ENCODE measurements at places on chromosomes 3 and 15.

DNA sequence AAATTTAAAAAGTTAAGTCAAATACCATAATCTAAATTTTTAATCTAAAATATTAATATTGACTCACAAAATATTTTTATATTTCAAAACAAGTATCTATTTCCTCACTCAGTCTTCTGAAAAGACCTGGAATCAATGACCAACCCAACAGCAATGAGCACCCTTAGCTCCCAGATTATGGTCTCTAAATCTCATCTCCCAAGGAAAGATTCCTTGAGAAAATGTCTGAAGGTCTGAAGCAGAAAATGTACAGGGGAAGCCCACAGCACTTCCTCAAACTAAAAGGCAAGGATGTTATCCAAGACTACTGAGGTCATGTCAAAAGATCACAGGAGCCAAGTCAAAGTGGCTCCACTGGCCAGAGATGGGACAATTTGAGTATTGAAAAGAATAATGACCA, 51.0 kb upstream of the SLCO2A1 start:
- DNase-seq, result no peak

DNA sequence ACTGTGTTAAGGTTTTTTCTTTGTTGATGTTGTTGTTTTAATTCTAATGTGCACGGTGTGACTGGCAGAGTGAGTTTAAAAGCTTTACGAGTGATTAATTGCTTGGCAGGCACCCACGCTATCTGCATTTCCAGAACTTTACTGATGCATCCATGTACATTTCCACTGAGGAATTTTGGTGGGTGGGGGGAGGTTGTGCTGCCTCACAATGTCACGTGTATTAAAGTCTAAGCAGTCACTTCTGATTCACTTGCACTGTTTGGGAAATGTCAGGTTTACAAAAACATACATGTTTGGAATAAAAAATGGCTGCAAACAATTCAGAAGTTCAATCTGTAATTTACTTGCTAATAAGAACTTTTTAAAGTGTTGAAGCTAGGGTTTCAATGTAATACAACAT, 38.5 kb upstream of the CTDSPL start:
- DNase-seq, result no peak

GRCh38 chr3:63413523-63413922, 135.4 kb downstream of the SYNPR start:
- DNase-seq, result no peak

DNA sequence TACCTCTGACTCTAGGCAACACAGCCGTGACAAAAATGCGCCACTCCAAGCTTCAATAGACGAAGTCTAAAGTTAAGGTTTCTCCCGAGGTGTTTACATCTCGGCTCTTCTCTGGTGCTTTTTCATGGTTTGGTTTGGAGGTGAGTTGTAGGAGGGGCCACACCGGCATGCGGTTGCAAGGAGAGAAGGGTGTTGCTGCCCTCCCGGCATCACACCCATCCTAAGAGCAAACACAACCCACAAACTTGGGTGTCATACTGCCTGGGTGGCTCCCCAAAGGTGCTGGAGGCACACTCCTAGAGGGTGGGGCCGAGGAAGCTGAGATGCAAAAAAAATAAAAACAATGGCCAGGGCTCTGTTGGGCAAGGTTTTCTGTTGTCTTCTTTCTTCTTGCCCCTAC, 225.2 kb upstream of the ICE2 start:
- no peak for DNase-seq

DNA sequence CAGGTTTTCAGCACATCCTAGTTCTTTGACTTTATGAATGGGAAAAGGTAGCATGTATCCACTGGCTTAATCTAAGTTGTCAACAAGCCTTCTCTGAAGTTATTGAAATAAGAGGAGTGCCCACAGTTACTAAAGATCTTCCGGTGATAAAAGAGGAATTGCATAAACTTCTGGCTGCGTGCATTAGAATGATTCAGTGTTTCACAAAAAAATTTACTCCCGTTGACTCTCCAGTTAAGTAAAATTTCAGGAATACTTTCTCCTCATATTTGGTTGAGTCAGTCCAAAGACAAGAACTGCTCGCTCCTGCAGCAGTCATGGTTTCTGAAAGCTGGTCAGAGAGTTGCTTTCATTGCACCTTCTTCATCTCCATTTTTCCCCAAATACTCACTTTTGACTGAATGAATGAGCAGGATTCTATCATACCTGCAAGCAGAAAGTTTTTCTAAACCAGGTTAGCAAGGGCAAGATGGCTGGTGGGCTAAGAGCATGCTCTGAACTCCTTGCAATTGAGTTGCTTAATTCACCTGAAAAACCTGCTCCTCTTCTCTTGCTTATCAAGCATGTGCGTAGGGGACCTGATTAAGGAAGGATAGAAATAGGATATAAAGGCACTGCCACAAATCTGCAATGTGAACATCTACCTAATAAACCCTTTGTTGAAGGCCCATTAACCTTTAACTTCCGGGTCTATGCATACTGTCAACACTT, 64.2 kb upstream of the TIMP4 start:
- DNase-seq, result no peak

GRCh38 chr15:60536314-60536713, 57.4 kb upstream of the ICE2 start:
- no peak for DNase-seq

- DNase-seq, result no peak
Measured at GRCh38 chr3:8681349-8681748, 36.8 kb upstream of the SSUH2 start.

DNA sequence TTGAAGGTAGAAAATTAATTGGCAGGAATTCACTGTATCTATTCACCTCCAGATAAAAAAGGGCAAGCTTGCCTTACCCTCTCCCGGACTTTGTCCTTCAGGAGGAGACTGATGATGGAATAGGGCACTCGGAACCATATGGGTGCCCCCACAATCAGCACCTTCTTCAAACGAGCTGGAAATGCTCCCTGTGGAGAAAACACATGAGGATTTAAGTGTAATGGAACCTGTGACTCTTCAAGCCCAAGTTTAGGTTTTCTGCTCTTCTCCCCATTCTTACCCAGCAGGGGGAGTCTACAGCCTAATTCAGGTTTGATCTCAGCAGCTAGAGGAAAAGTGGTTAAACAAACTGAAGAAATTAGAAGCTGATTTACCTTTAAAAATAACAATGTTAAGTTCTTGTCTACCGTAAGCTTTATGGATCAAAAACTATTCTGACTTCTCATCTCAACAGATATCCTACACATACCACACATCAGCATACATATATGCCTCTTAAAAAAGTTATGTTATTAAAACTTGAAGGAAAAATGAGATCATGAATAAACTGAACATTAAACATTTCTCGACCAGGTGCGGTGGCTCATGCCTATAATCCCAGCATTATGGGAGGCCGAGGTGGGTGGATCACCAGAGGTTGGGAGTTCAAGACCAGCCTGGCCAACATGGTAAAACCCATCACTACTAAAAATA, 57.5 kb upstream of the SIN3A start:
- no peak for DNase-seq

- no peak for DNase-seq
Measured at GRCh38 chr3:124845406-124845805, 41.8 kb downstream of the ITGB5 start.

DNA sequence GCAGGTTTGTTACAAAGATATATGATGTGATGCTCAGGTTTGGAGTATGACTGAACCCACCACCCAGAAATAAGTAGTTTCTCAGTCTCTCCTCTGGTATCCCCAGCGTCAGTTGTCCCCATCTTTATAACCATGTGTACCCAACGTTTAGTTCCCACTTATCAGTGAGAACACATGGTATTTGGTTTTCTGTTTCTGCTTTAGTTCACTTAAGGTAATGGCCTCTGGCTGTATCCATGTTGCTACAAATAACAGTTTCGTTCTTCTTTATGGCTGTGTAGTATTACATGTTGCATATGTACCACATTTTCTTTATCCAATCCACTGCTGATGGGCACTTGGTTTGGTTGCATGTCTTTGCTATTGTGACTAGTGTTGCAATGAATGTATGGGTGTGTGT, 132.3 kb downstream of the LMLN start:
- no peak for DNase-seq

- DNase-seq, result no peak
Measured at GRCh38 chr15:99842071-99842470, 108.8 kb upstream of the LYSMD4 start.

GRCh38 chr3:15471861-15472260, 44.5 kb downstream of the EAF1 start:
- no peak for DNase-seq

- DNase-seq, result no peak
Measured at GRCh38 chr3:42707620-42708355, 5.2 kb upstream of the HHATL start.

DNA sequence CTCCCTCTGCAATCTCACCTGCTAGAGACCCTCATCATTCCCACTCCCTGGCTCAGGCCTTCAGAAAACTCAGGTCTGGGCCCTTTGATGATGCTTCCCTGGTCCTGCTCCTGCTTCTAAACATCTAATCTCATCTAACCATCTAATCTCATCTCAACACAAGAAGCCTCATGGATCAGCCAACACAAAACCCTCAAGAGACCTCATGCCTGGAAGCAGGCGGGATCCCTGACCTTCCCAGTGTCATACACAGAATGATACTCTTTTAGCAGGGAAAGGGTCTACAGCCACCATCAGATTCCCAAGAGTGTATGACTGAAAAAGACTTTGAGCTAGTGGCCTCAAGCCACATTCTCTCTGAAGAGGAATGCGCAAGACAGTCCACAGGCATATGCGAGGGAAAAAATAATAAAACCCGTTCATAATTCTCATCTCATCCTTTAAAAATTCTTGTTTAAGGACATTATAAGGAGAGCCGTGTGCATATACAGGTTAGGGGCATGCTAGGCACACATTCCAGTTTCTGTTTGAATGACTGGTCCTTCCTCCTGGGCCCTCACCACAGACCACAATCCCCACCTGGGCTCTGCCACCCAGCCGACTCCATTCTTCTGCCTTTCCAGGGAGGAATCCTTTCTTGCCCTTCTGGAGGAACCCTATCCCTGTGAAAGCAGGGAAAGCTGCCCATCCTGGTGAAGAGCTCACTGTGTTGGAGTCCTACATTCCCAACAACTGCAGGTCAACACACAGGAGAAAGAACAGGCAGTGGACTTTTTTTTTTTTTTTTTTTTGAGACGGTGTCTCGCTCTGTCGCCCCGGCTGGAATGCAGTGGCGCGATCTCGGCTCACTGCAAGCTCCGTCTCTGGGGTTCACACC, 2.2 kb downstream of the ZXDC start:
- no peak for DNase-seq

DNA sequence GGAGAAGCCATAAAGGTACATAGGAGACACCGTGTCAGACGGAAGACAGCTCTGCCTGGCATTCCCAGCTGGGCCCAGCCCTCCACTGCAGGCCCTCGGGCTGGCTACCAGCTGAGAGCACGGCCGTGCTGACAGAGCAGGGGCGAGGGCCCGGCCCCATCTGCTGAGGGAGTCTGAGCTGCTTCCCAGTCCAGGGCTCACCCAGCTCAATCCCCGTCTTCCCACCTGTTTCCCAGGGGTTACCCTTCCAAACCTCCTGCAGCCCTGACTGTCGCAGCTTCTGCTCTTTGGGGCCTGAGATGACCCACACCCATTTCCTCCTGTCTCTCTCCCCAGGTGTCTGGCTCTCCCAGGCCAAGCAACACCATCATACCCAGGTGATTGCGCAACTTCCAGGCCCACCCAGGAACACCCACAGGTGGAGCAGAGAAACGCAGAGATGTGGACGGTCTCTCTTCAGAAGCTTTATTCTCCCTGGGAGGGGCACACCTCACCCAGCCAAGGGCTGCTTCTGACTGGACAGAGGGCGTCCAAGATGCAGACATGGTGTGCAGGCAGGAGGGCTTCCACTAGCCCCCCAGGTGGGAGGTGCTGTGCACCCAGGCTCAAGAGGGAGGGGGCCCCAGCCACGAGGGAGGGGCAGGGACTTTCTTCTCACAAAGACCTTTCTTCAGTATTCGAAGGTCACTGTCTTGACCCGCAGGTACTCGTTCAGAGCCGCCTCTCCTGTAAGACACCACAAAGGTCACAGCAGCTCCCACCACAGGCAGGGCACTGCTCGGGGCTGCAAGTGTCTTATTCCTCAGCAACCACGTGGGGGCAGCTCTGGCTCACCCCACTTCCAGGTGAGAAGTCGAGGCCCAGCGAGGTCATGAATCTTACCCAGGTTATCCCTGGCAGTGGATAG, 19.4 kb upstream of the SLC41A3 start:
- no peak for DNase-seq

- no peak for DNase-seq
Measured at GRCh38 chr3:100270215-100270583, 9.4 kb downstream of the TBC1D23 start.

- DNase-seq, result no peak
Measured at GRCh38 chr3:60609446-60609845, 641.8 kb downstream of the FHIT start.

DNA sequence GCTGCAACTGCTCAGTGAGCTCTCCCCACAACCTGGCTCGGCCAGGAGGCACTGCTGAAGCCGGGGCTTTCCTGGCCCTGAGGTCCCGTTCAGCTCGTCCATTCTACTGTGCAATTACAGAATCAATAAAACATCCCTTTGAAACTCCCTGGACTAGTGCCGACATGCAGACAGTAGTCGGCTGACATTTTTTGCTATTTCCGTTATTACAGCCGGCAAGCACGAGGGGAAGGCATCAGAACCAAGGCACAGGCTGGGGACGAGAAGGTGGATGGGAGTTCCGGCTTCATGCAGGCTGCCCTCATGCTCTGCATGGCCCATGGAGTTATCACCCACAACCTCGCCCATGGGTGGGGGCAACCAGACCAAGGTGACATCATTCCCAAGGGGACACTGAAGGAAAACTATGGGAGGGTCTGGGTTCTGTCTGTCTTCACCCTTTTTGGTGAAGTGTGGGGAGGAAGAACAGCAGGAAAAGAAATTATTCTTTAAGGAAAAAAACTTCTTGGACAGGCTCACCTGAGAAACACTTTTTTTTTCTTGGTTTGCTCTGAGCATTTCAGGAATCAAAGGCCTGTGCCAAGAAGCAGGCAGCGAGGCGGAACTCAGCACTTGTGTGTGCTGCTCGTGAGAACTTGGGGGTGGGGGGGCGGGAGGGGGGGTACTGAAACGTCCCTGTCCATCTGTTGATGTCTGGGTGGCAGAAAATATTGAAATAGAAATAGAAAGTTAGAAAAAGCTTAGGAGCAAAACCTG, 154.5 kb downstream of the FOXP1 start:
- DNase-seq, result no peak

- DNase-seq, result no peak
Measured at GRCh38 chr15:92413510-92413909, 19.8 kb downstream of the ST8SIA2 start.
